Non-pigmented ciliary epithelial cell (primary cell): ENCODE measurements at places on chromosomes 3 and 15.
A peak's percentile ranks its signal among the peaks of the same experiment; 100 is the strongest.

GRCh38 chr15:29268706-29269484 is 727 bp downstream of the NSMCE3 start:
- no peak for DNase-seq

DNA sequence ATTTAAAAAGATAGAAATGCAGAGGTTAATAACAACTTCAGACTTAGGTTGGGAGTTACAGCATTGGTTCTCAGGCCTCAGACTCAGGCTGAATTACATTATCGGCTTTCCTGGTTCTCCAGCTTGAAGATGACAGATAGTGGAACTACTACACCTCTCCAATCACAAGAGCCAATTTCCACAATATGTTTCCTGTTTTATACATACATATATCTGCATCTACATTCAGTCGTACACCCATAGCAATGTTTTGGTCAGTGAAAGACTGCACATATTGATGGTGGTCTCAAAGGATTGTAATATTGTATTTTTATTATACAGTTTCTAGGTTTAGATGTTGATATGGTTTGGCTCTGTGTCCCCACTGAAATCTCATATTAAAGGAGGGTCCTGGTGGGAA is 35.4 kb downstream of the AADACL2 start:
- DNase-seq = no peak

- peak; percentile 89 for DNase-seq
These were observed 79.6 kb downstream of the IGF2BP2 start for GRCh38 chr3:185744997-185745843.

GRCh38 chr15:56735589-56735988 is 2.3 kb upstream of the ZNF280D start:
- no peak for DNase-seq

DNA sequence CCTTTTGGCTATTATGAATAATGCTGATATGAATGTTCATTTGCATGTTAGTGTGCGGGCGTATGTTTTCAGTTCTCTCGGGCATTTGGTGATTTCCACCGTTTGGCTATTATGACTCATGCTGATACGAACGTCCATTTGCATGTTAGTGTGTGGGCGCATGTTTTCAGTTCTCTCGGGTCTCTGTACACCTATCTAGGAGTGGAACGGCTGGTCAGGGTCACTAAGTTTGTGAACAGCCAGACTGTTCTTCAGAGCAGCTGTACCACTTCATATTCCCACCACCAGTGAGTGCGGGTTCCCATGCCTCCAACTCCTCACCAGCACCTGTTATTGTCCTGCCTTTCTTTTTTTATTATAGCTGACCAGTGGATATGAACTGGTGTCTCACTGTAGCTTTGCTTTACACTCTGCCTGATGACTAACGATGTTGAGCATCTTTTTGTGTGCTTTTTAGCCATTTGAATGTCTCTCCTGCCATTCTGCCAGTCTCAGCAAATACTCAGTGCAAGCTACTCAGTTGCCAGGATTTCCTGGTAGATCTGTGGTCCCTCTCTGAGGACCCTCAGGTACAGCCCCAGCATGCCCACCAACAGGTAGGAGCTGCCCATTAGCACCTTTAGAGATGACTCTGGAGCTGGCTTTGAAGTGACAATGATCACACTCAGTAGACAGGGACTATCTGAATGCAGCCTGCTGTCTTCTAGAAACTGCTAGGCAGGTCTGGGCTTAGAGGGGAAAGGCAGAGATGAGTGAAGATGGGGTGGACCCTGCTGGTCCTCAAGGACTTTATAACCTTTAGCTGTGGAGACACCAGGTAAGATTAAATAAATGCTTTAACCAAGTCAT is 141.1 kb downstream of the XXYLT1 start:
- DNase-seq = no peak

DNA sequence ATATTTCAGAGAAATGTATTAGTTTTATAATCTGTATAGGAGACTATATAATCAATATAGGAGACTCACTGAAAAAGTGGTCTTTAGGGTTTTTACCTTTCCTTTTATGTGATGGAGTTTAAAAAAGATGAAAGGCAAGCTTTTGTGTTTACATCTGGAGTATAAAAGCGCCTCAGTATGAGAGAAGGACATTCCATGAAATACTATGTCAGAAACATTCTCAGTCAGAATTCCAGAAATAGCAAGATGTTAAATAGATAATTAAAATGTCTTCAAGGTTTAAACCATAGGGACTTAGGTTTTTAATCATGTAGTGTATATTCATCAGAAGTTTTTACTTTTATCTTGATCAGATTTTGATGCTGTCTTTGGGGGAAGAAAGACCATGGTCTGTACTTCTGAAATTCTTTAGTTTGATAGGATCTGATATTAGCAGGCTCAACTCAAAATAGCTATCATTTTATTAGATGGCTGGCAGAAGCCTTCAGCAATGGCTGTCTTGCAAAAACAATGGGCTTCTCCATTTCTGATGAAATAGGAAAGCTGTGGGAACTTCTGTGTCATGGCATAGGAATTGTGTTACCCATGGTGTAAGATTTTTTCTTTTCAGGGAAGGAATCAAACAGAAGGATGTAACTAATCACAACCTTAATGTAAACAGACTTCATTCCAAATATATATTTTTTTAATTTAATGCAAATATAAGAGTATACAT is 209.6 kb upstream of the PLSCR5 start:
- DNase-seq = peak; percentile 56
